ENCODE measurements at places on chromosomes 16 and 17. TPM values are rescaled to one million over a fixed set of nuclear protein-coding genes. Genes with fewer than 3 reads are reported as not detected.

TMEM208 gene
- 130 TPM for polyA plus RNA-seq

ABCC6 gene
- 18.9 TPM for polyA plus RNA-seq

TP53TG3 gene
- not detected for polyA plus RNA-seq

DOC2B gene
- 0.01 TPM for polyA plus RNA-seq

GRCh38 chr16:69199382-69199781 lies 12.4 kb downstream of the SNTB2 start:
- DNase-seq, result no peak

DNAJA2 gene
- 62.9 TPM for polyA plus RNA-seq

DNA sequence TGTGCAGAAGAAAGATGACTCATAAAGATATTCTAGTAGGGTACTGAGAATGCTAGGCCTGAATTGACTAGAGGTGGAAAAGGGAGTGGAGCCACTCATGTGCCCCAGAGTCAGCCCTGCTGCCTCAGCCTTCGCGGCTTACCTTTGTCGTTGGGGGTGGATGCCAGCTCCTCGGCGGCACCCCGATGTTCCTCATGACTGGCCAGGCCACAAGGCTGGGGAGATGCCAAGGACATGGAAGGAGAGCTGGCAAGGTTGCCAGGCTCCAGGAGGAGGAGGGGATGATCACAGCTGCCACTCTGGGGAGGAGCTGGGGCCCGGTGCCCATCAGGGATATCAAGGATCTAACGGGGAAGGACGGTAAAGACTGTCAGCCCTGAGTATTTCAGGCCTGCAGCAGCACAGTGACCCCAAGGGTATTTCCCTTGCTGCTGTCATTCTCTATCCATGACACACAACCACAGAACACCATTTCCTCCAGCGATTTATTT lies 9.7 kb upstream of the SLC35B1 start:
- no peak for DNase-seq

PHKB gene
- 49.8 TPM for polyA plus RNA-seq

FAM171A2 gene
- not detected for polyA plus RNA-seq

- DNase-seq, result no peak
Measured at GRCh38 chr17:57050306-57050705, 34.7 kb upstream of the AKAP1 start.

- no peak for DNase-seq
Measured at GRCh38 chr16:12976936-12977335, 75.5 kb downstream of the SHISA9 start.

GRCh38 chr16:85635545-85636140 lies 22.5 kb downstream of the GSE1 start:
- DNase-seq, result no peak

P3H4 gene
- polyA plus RNA-seq, result 0.16 TPM

PRAC2 gene
- not detected for polyA plus RNA-seq
